ENCODE measurements at places on chromosomes 11 and 22. TPM values are rescaled to one million over a fixed set of nuclear protein-coding genes. Genes with fewer than 3 reads are reported as not detected.

The ST14 gene
- polyA plus RNA-seq = 0.05 TPM

The MAPK8IP1 gene
- polyA plus RNA-seq = not detected

The CATSPER1 gene
- not detected for polyA plus RNA-seq

The C11orf21 gene
- 14.4 TPM for polyA plus RNA-seq

The OR52E4 gene
- not detected for polyA plus RNA-seq

The ATG16L2 gene
- polyA plus RNA-seq = 19.9 TPM

The CRYBB2 gene
- not detected for polyA plus RNA-seq

GRCh38 chr11:70618431-70619101 is 220.2 kb downstream of the CTTN start:
- no peaks in the 10 kb centered on the region for H3K27me3 ChIP-seq
- no peak overlapping the region for H3K4me3 ChIP-seq
- no peaks in the 10 kb centered on the region for H3K36me3 ChIP-seq
- no peaks in the 10 kb centered on the region for H3K4me1 ChIP-seq

- H3K27ac ChIP-seq = no peak overlapping the region
- H3K36me3 ChIP-seq = no peaks in the 10 kb centered on the region
- no peak overlapping the region for H3K4me3 ChIP-seq
- no peaks in the 10 kb centered on the region for H3K4me1 ChIP-seq
- no peak for DNase-seq
Observed at GRCh38 chr22:29621761-29622526, 18.5 kb downstream of the NF2 start.

DNA sequence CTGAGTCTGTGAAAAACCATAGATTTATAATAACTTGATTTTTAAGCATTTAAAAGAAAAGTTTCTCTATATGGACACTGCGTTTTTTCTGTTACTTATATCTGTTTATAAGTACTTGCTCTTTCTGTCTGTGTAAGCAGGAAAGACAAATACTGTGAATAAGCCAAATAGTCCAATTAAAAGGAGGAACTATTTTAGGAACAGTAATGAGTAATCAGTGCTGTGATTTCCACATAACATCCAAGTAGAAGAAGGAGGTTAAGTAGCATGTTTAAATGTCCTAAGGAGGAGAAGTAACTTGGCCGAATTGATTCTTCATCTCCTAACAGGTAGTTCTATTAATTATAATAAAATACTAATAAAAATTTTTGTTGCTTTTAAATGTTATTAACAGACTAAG is 40.8 kb downstream of the ZNF214 start:
- H3K4me1 ChIP-seq = no peaks in the 10 kb centered on the region
- no peak for DNase-seq
- no peak overlapping the region for H3K4me3 ChIP-seq
- no peaks in the 10 kb centered on the region for H3K27me3 ChIP-seq
- H3K27ac ChIP-seq = no peak overlapping the region

- peak within 1 kb of the TSS; percentile 65 for H3K4me3 ChIP-seq
- DNase-seq = peak; percentile 56
- H3K27me3 ChIP-seq = no peaks in the 10 kb centered on the region
- peaks cover 18% of the 10 kb centered on the region for H3K4me1 ChIP-seq
Observed at GRCh38 chr22:43186272-43187170, at the start of gene TTLL12. Gene TTLL12 (minus strand): TSS chr22:43187134. CDS start chr22:43187069, 65 bp downstream.

DNA sequence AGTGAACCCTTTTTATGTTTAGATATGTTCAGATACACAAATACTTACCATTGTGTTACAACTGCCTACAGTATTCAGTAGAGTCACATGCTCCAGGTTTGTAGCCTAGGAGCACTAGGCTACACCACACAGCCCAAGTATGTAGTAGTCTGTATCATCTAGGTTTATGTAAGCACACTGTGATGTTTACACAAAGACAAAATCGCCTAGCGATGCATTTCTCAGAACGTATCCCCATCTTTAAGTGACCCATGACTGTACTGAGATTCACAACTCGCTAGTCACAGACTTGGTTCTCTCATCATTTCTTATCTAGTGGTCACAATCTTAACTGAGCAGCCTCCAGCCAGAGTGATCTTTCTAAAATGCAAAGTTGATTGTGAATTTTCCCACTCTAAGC is 119.2 kb downstream of the RASSF10 start:
- no peak overlapping the region for H3K27ac ChIP-seq
- no peak for DNase-seq
- H3K4me3 ChIP-seq = no peak overlapping the region
- no peaks in the 10 kb centered on the region for H3K4me1 ChIP-seq
- H3K36me3 ChIP-seq = no peaks in the 10 kb centered on the region

GRCh38 chr11:134537941-134538340 is 125.9 kb upstream of the B3GAT1 start:
- DNase-seq = no peak
- H3K36me3 ChIP-seq = no peaks in the 10 kb centered on the region
- H3K4me3 ChIP-seq = no peak overlapping the region
- no peaks in the 10 kb centered on the region for H3K27me3 ChIP-seq
- H3K4me1 ChIP-seq = no peaks in the 10 kb centered on the region

DNA sequence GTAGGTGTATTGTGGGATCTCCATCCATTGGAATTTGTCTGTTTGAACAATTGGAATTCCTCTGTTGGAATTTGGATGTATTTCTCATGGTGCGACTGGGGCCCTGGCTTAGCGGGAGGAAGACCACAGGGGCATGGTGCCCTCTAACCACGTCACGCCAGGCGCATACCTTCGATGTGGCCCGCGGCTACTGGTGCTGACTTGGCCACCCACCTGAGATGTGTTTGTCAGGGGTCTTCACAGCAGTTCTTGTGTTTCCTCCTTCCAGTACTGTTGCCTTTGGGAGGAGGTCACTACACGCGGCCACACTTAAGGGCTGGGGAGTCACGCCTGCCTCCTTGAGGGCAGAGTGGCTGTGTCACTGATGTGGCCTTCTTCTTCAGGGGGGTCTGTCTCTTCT is 36.6 kb upstream of the GRAMD4 start:
- no peak overlapping the region for H3K4me3 ChIP-seq
- no peaks in the 10 kb centered on the region for H3K36me3 ChIP-seq
- no peaks in the 10 kb centered on the region for H3K27me3 ChIP-seq
- peaks cover 10% of the 10 kb centered on the region for H3K4me1 ChIP-seq
- no peak overlapping the region for H3K27ac ChIP-seq

- H3K27me3 ChIP-seq = no peaks in the 10 kb centered on the region
- H3K27ac ChIP-seq = no peak overlapping the region
- no peak for DNase-seq
- no peaks in the 10 kb centered on the region for H3K4me1 ChIP-seq
- no peaks in the 10 kb centered on the region for H3K36me3 ChIP-seq
- no peak overlapping the region for H3K4me3 ChIP-seq
Observed at GRCh38 chr11:86101941-86102407, 33.1 kb upstream of the PICALM start.

DNA sequence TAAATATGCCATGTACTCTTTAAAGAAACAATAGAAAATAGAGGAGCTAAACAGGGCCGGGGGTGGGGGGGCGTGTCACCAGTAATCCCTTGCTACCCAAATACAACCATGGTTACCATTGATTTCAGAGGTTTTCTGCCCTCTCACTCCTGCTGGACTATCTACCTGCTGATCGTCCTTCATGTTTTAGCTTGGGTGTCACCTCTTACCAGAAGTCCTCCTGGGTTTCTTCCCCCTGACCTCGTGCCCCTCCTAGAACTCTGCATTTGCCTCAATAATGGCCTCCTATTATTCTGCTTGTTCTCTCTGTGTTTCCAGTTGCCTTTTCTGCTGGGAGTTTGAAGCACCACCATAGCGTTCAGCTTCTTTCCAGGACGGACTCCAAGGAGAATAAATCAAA is 9.4 kb upstream of the PVALB start:
- H3K4me3 ChIP-seq = no peak overlapping the region
- H3K4me1 ChIP-seq = peaks cover 14% of the 10 kb centered on the region
- H3K27me3 ChIP-seq = no peaks in the 10 kb centered on the region

DNA sequence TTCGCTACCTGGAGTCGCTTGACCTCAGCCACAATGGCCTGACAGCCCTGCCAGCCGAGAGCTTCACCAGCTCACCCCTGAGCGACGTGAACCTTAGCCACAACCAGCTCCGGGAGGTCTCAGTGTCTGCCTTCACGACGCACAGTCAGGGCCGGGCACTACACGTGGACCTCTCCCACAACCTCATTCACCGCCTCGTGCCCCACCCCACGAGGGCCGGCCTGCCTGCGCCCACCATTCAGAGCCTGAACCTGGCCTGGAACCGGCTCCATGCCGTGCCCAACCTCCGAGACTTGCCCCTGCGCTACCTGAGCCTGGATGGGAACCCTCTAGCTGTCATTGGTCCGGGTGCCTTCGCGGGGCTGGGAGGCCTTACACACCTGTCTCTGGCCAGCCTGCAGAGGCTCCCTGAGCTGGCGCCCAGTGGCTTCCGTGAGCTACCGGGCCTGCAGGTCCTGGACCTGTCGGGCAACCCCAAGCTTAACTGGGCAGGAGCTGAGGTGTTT is 12.8 kb downstream of the TSKU start:
- no peaks in the 10 kb centered on the region for H3K27me3 ChIP-seq
- no peaks in the 10 kb centered on the region for H3K36me3 ChIP-seq
- H3K27ac ChIP-seq = no peak overlapping the region
- H3K4me3 ChIP-seq = no peak overlapping the region

GRCh38 chr11:19244084-19244483 is 3.3 kb upstream of the E2F8 start:
- H3K4me3 ChIP-seq = no peak overlapping the region
- H3K4me1 ChIP-seq = peaks cover 12% of the 10 kb centered on the region
- peaks cover 8% of the 10 kb centered on the region for H3K27me3 ChIP-seq

- H3K27ac ChIP-seq = no peak overlapping the region
- no peak overlapping the region for H3K4me3 ChIP-seq
- H3K36me3 ChIP-seq = no peaks in the 10 kb centered on the region
- no peaks in the 10 kb centered on the region for H3K27me3 ChIP-seq
- no peak for DNase-seq
- peaks cover 5% of the 10 kb centered on the region for H3K4me1 ChIP-seq
Observed at GRCh38 chr11:126059238-126059781, 3.4 kb downstream of the CDON start.

DNA sequence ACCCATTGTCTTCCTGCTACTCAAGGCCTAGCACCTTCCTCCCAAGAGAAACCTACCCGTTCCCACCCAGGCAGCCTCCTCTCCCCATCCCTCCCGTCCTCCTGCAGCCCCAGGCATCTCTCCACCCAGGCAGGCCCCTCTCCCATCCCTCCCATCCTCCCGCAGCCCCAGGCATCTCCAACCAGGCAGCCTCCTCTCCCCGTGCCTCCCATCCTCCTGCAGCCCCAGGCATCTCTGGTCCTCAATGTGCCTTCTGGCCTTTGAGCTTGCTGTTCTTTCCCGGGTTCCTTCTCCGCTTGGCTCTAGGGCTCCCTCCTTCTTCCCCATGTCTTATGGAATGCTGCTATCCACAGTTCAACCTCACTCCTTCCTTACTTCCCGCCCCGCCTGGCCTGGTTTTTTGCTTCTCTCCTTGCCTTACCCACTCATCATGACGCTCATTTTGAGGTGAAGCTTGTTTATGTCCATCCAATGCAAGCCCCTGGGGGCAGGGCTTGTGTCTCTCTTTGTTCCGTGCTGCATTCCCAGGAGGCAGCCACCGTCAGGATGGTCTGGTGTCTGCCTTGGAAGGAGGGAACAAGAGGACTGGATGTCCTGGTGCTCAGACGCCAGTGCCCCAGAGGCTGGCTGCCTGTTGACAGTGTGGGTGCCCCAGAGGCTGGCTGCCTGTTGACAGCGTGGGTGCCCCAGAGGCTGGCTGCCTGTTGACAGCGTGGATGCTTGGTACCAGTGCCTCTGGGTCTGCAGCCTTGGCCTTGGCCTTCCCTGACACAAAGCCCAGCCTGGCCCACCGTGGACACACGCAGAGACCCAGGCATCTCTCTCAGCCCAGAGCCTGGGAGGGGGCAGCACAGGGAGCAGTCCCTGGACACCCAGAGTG is 815.7 kb downstream of the BRD1 start:
- no peak for DNase-seq
- H3K27me3 ChIP-seq = no peaks in the 10 kb centered on the region
- H3K4me3 ChIP-seq = no peak overlapping the region
- no peaks in the 10 kb centered on the region for H3K36me3 ChIP-seq
- no peak overlapping the region for H3K27ac ChIP-seq

GRCh38 chr22:38298312-38299005 is 18.8 kb downstream of the CSNK1E start:
- H3K27ac ChIP-seq = no peak overlapping the region
- peaks cover 10% of the 10 kb centered on the region for H3K36me3 ChIP-seq
- H3K4me3 ChIP-seq = no peak overlapping the region
- H3K4me1 ChIP-seq = no peaks in the 10 kb centered on the region
- DNase-seq = peak; percentile 46
- no peaks in the 10 kb centered on the region for H3K27me3 ChIP-seq

- H3K27me3 ChIP-seq = no peaks in the 10 kb centered on the region
- peak overlapping the region; percentile 67 for H3K4me3 ChIP-seq
- H3K4me1 ChIP-seq = peaks cover 18% of the 10 kb centered on the region
- H3K36me3 ChIP-seq = no peaks in the 10 kb centered on the region
Observed at GRCh38 chr22:21641417-21641788, 699 bp upstream of the SDF2L1 start.

GRCh38 chr11:67369275-67369674 is 4.1 kb downstream of the CLCF1 start:
- H3K27ac ChIP-seq = no peak overlapping the region
- no peaks in the 10 kb centered on the region for H3K27me3 ChIP-seq
- no peak for DNase-seq

DNA sequence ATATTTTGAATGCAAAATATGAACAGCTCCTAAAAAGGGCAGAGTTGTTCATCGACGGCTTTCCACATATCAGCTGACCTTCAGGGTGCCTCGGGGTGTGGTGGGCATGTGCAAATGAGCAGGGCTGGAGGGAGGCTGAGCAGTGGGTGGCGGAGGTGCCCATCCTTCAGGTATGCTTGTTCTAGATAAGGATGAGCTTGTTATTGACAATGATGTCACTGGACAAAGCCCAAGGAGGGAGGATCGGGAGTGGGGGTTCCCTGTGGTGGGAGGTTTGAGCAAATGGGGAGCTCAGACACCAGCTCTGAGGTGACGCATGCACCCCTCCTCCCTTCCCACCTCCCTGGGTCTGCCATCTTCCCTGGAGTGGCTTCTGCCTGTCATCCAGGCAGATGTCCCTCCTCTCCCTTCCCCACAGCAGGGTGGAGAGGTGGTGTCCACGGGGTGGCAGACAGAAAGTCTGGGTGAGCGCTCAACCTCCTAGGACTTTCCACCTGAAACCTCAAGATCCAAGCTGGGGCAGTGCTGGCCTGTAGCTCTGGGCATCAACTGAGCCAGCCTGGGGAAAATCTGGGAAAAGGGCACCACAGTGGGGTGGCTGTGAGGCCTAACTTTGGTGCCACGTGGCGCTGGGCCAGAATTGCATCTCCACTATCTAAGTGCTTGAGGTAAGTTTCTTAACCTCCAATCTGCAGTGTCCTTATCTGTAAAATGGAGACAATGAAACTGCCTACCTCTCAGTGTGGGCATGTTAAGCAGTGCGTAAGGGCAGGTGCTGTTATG is 106.3 kb upstream of the THY1 start:
- H3K36me3 ChIP-seq = no peaks in the 10 kb centered on the region
- H3K27me3 ChIP-seq = no peaks in the 10 kb centered on the region
- H3K27ac ChIP-seq = no peak overlapping the region
- H3K4me3 ChIP-seq = no peak overlapping the region
- H3K4me1 ChIP-seq = no peaks in the 10 kb centered on the region

DNA sequence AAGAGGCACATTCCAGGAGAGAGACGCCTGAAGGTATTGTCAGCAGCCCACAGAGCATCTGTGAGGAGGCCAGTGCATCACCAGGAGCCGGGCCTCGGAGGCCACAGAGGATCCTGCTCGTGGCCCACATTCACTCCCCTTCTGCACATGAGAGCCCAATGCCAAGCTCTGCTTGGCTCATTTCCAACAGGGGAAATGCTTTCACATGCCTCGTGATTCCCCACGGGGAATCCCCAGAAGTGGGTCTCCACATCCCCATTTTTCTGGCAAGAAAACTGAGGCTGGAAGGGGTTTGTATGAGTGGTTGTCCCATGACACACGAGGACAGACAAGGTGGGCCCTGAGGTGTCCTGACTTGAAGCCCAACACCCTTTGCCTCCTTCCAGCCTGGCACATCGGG is 34.4 kb downstream of the TP53I11 start:
- no peak overlapping the region for H3K4me3 ChIP-seq
- no peak for DNase-seq
- H3K4me1 ChIP-seq = no peaks in the 10 kb centered on the region
- no peaks in the 10 kb centered on the region for H3K27me3 ChIP-seq
- H3K36me3 ChIP-seq = peaks cover 55% of the 10 kb centered on the region
- H3K27ac ChIP-seq = no peak overlapping the region

Data from naive thymus-derived CD4-positive, alpha-beta T cell (primary cell).